NCI-H2171 (cell line): ENCODE measurements at places on chromosomes 13 and 19.

DNA sequence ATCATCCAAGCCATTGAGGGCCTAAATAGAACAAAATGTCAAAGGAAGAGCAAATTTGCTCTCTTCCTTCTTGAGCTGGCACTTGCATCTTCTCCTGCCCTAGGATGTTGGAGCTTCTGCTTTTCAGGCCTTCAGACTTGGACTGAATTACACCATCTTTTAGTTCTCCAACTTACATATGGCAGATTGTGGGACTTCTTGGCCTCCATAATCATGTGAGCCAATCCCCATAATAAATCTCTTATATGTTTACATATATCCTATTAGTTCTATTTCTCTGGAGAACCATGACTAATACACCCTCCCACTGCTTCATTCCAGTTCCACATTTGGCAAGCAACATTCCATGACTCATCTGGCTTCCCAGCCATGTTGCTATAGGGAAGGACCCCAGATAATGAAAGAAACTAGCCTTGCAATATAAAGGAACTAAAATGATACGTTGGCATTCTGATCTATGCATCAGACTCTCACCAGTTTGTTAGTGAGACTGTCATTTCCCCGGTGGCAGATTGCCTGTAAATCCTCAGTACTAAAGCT lies 11.0 kb upstream of the ACOD1 start:
- no peak for DNase-seq

- no peak for DNase-seq
Measured at GRCh38 chr19:19452243-19453124, 47.0 kb downstream of the GATAD2A start.

GRCh38 chr13:48411147-48411794 lies 1.6 kb downstream of the LPAR6 start:
- DNase-seq, result no peak

GRCh38 chr13:62087124-62087523 lies 671.5 kb upstream of the PCDH20 start:
- DNase-seq, result no peak

GRCh38 chr19:3980353-3981251 lies 4.7 kb downstream of the EEF2 start:
- no peak for DNase-seq

GRCh38 chr13:101152184-101152583 lies 264.1 kb downstream of the NALCN start:
- no peak for DNase-seq

- DNase-seq, result no peak
Measured at GRCh38 chr19:11506967-11507366, 1.3 kb upstream of the ZNF653 start.

DNA sequence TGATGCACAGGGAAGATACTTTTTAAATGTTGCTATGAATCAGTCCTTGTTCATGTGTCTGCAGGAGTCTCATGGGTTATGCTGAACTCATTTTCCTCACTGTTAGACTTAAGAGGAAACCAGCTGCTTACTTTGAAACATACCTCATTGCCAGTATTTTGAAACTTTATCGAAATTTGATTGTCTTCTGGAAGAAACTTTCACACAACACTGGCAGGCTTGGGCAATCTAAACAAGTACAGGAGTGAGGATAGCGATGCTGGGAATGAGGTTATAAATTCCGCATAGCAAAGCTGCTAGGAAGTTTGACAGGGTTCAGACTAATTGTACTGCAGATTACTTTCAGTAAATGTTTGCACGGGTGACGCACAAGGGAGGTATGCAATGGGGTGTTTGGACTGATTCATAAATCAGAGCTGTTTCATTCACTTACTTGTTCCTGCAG lies 245.7 kb downstream of the DNAJC15 start:
- DNase-seq, result no peak

- no peak for DNase-seq
Measured at GRCh38 chr19:35596366-35596999, 10.5 kb downstream of the PMIS2 start.

- no peak for DNase-seq
Measured at GRCh38 chr13:49369866-49370265, 74.0 kb downstream of the CAB39L start.

- DNase-seq, result no peak
Measured at GRCh38 chr13:73808318-73808717, 325.9 kb downstream of the KLF12 start.

DNA sequence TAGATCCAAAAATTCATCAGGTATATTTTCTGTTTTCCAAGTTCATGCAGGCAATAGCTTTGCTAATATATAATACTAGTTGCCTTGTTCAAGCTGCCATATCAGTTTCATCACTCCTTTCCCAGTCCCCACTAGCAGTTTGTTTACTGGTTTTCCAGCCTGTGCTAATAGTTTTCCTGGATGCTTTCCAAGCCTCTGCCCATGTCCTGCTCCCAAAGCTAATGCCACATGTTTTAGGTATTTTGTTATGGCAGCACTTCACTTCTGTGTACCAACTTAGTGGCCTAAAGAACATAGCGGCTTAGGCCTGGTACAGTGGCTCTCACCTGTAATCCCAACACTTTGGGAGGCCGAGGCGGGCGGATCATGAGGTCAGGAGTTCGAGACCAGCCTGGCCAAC lies 28.1 kb upstream of the ZNF527 start:
- no peak for DNase-seq

GRCh38 chr13:51906581-51906980 lies 44.8 kb downstream of the CCDC70 start:
- no peak for DNase-seq

GRCh38 chr13:98365302-98365701 lies 188.2 kb upstream of the RNF113B start:
- no peak for DNase-seq

DNA sequence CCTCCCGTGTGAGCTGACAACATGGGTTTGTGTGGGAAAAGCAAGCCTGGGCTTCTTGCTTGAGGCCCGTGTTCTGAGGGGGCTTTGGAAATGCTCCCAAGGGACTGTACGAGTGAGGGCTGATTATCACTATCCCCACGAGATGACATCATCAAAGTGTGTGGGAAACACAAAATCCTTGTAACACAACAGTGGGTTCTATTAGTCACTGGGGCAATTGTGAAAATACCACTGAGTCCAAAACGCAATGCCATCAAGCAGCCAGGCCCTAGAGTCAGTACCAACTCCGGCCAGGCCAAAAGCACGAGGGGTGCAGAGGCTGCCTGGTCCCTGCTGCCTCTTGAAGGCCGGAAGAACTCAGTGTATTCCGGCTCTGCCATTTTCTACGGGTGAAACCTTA lies 29.6 kb downstream of the CAPS start:
- no peak for DNase-seq

GRCh38 chr19:45440259-45440638 lies 16.5 kb upstream of the ERCC1 start:
- no peak for DNase-seq
